ENCODE measurements at places on chromosomes 5 and 9.

- H3K27ac ChIP-seq: no peak overlapping the region
- H3K36me3 ChIP-seq: peaks cover 12% of the 10 kb centered on the region
- peaks cover 31% of the 10 kb centered on the region for H3K4me1 ChIP-seq
- H3K4me3 ChIP-seq: no peak overlapping the region
- DNase-seq: no peak
These were observed 6.4 kb downstream of the LTC4S start for GRCh38 chr5:179800071-179800695.

DNA sequence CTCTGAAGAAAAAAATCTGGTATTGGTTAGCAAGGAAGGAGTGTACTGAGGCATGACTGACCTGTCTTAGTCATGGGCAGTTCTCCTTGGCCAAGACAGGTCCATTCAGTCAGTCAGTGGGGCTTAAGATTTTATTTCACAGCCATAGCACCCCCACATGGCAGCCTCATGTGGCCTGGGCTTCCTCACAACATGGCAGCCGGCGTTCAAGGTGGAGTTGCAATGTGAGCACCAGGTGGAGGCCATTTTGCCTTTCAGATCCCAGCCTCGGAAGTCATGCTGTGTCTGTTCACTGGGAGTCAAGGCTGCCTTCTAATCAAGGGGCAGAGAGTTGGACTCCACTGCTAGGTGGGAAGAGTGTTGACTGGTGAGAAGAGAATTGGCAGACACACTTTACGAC is 10.3 kb upstream of the CARD19 start:
- H3K4me3 ChIP-seq: no peak overlapping the region
- H3K27me3 ChIP-seq: no peaks in the 10 kb centered on the region
- H3K36me3 ChIP-seq: peaks cover 79% of the 10 kb centered on the region
- H3K4me1 ChIP-seq: peaks cover 55% of the 10 kb centered on the region

DNA sequence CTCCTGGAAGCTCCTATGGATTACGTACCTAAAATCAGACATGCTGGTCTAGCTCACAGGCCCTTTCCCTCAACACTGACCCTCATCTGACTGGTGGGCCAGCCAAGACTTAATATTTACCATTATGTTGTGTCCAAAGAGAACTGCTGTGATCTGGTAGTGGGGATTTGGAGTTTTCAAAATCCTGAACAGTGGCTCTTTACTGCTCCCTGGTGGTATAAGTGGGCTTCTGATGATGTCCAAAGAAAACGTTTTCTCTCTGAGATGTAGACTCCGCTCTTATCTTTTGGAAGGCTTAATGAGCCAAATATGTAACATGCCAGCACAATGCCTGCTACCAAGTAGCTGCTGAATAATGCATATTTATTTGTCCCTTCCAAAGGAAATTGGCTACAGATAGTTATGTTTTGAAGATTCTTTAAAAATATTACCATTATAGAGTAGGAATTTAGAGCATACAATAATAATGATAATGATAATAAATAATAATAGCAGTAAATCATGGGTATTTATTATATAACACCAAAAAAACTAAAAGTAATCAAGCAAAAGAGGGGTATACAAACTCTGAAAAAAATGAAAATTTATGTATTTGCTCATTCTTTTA is 406.6 kb upstream of the TNC start:
- H3K27me3 ChIP-seq: peaks cover 14% of the 10 kb centered on the region
- H3K4me3 ChIP-seq: no peak overlapping the region
- no peak overlapping the region for H3K27ac ChIP-seq
- H3K36me3 ChIP-seq: no peaks in the 10 kb centered on the region

DNA sequence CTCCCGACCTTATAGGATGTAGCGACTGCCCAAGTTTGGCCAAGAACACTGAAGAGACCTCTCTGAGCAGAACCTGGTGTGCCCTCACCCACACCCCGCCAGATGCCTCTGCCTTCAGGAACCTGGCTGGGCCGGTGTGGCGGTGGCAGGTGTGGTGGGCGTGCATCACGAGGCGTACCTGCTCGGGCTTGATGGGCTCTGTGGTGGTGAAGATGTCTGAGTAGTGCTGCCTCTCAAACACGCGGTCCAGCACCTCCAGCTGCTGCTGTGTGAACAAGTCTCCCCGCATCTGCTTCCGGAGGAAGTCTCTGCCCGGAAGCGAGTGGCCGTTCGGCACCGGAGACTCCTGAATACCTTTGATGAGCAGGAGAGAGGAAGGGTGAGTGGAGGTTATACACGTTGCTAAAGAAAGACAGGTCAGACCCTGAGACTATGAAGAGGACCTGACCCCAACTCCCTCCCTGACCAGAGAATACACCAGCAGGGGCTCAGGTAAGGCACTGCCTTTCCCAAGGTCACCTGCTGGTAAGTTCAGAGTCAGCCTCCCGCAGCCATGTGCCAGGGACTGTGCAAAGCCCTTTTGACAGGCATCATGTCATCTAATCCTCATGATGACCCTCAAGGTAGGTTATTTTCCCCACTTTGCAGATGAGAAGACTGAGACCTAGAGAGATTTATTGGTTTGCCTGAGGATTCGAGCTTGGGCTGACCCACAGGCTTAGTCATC is 67.5 kb downstream of the PAX5 start:
- no peaks in the 10 kb centered on the region for H3K4me1 ChIP-seq
- DNase-seq: no peak
- H3K27me3 ChIP-seq: no peaks in the 10 kb centered on the region
- H3K27ac ChIP-seq: no peak overlapping the region
- no peaks in the 10 kb centered on the region for H3K36me3 ChIP-seq
- no peak overlapping the region for H3K4me3 ChIP-seq

- DNase-seq: no peak
- H3K36me3 ChIP-seq: peaks cover 16% of the 10 kb centered on the region
- peaks cover 38% of the 10 kb centered on the region for H3K4me1 ChIP-seq
These were observed 1.2 kb downstream of the PANK3 start for GRCh38 chr5:168578006-168578405.

DNA sequence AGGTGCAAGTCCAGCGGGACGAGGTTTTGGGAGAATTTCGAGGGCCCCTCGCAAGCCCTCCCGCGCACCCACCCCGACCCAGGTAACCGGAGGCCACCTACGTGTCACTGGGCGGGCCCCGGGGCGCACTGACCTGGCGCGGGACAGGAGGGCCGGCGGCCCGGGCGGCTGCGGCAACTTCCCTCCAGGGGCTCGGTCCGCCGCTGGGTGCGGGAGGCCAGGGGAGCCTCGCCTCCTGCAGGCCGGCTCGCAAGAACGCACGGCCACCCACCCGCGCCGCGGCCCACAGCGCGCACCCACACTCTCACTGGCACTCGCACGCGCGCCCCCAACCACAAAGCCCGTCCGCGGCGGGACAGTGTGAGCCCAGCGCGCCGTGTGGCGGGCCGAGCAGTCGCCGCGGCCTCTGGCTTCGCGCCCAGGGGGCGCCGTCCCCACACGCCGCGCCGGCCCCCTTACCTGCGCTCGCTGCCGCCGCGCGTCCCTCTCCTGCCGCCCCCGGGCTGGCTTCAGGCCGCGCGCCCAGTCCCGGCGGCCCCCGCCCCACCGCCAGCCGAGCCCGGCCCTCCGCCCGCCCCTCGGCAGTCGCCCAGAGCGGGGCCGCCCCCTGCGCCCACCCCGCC is 451 bp downstream of the LPAR1 start:
- no peaks in the 10 kb centered on the region for H3K36me3 ChIP-seq
- no peak overlapping the region for H3K4me3 ChIP-seq
- no peak for DNase-seq

GRCh38 chr5:109951758-109952157 is 262.0 kb downstream of the MAN2A1 start:
- DNase-seq: no peak
- no peaks in the 10 kb centered on the region for H3K36me3 ChIP-seq
- H3K27ac ChIP-seq: no peak overlapping the region
- no peak overlapping the region for H3K4me3 ChIP-seq
- peaks cover 1% of the 10 kb centered on the region for H3K4me1 ChIP-seq

GRCh38 chr5:66338828-66339227 is 194.7 kb downstream of the SREK1 start:
- peaks cover 21% of the 10 kb centered on the region for H3K27me3 ChIP-seq
- H3K4me3 ChIP-seq: no peak overlapping the region
- DNase-seq: no peak
- no peak overlapping the region for H3K27ac ChIP-seq
- H3K36me3 ChIP-seq: no peaks in the 10 kb centered on the region

- no peaks in the 10 kb centered on the region for H3K4me1 ChIP-seq
- DNase-seq: no peak
- H3K27ac ChIP-seq: no peak overlapping the region
- peaks cover 28% of the 10 kb centered on the region for H3K27me3 ChIP-seq
- H3K36me3 ChIP-seq: no peaks in the 10 kb centered on the region
- no peak overlapping the region for H3K4me3 ChIP-seq
These were observed 689 bp upstream of the GLRA1 start for GRCh38 chr5:151925340-151925739.

GRCh38 chr5:108858959-108859358 is 111.3 kb downstream of the FER start:
- H3K4me1 ChIP-seq: peaks cover 5% of the 10 kb centered on the region
- H3K4me3 ChIP-seq: no peak overlapping the region
- H3K36me3 ChIP-seq: no peaks in the 10 kb centered on the region
- H3K27ac ChIP-seq: no peak overlapping the region

GRCh38 chr9:27442464-27442863 is 81.6 kb upstream of the IFNK start:
- no peaks in the 10 kb centered on the region for H3K27me3 ChIP-seq
- no peak overlapping the region for H3K4me3 ChIP-seq
- no peaks in the 10 kb centered on the region for H3K36me3 ChIP-seq
- no peak for DNase-seq
- peaks cover 3% of the 10 kb centered on the region for H3K4me1 ChIP-seq

- H3K4me3 ChIP-seq: no peak overlapping the region
- H3K4me1 ChIP-seq: peaks cover 39% of the 10 kb centered on the region
- no peaks in the 10 kb centered on the region for H3K36me3 ChIP-seq
- no peak overlapping the region for H3K27ac ChIP-seq
These were observed 24.2 kb downstream of the CORO2A start for GRCh38 chr9:98168153-98168780.

DNA sequence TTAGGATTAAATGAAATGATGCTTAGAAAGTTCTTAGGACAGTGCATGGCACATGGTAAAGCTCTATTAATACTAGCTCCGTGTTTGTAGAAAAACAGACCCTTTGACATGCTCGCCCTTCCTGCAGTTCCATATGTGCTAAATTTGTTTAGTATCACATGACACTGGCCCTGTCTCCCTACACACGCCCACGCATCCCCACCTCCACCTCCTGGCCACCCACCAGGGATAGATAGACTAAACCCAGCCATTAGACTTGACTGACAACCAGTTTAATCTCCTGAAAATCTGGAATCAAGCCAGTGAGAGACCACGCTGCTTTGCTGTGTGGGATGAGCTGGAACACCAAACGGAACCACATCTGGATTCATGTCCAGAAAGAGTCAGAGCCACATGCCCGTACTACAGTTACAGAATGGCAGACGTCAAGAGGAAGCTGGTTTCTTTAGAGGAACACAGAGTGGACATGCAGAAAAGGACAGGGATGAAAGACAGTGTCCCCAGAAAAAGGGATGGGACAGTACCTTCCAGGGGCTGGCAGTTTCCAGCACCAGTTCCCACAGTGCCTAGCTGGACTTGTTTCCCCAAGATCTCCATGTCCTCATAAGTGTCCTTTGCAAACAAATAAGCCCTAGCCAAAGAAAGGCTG is 186.1 kb downstream of the PDZD2 start:
- no peak for DNase-seq
- no peak overlapping the region for H3K27ac ChIP-seq
- H3K36me3 ChIP-seq: no peaks in the 10 kb centered on the region
- H3K4me1 ChIP-seq: peaks cover 7% of the 10 kb centered on the region

DNA sequence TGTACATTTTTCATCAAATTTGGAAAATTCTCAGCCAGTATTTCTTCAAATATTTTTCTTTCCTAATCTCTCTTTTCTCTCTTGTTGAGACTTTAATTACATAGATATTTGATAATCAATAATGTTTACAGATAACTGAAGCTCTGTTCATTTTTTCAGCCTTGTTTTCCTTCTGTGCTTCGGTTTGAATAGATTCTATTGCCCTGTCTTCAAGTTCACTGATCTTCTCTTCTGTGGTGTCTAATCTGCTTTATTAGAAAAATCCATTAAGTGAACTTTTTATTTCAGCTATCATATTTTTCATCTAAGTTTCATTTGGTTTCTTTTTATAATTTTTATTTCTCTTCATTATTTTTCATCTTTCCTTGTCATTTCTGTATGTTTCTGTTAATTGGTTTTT is 54.1 kb downstream of the AMBP start:
- DNase-seq: no peak
- peaks cover 2% of the 10 kb centered on the region for H3K27me3 ChIP-seq
- H3K27ac ChIP-seq: no peak overlapping the region
- H3K4me1 ChIP-seq: no peaks in the 10 kb centered on the region
- peaks cover 2% of the 10 kb centered on the region for H3K36me3 ChIP-seq

GRCh38 chr9:105198023-105198422 is 46.4 kb upstream of the SLC44A1 start:
- H3K36me3 ChIP-seq: no peaks in the 10 kb centered on the region
- peaks cover 3% of the 10 kb centered on the region for H3K27me3 ChIP-seq
- H3K4me3 ChIP-seq: no peak overlapping the region
- H3K27ac ChIP-seq: no peak overlapping the region

GRCh38 chr9:87786423-87786822 is 60.5 kb downstream of the CTSL start:
- H3K27me3 ChIP-seq: no peaks in the 10 kb centered on the region
- no peak overlapping the region for H3K4me3 ChIP-seq
- H3K36me3 ChIP-seq: no peaks in the 10 kb centered on the region
- H3K4me1 ChIP-seq: no peaks in the 10 kb centered on the region
- no peak overlapping the region for H3K27ac ChIP-seq
- DNase-seq: no peak

GRCh38 chr9:70805949-70806348 is 315.5 kb downstream of the TRPM3 start:
- no peaks in the 10 kb centered on the region for H3K4me1 ChIP-seq
- no peak overlapping the region for H3K4me3 ChIP-seq
- H3K27me3 ChIP-seq: peaks cover 6% of the 10 kb centered on the region
- no peaks in the 10 kb centered on the region for H3K36me3 ChIP-seq
- H3K27ac ChIP-seq: no peak overlapping the region

DNA sequence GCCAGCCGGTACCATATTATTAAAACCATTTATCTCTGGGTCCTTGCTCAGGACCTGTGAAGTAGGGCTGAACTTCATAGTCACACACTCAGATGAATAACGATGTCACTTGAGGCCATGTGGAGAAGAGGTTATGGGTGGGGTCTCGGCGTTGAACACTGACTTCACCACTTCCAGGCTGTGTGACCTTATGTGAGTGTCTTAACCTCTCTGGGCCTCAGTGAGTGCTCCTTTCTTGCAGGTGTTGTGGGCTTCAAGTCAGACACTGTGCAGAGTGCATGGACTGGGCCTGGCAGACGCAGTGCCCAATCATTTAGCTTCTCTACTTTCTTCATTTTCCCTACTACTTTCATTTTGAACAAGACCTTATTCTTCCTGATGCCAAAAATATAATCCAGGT is 278.8 kb downstream of the PBX3 start:
- no peak overlapping the region for H3K4me3 ChIP-seq
- no peaks in the 10 kb centered on the region for H3K4me1 ChIP-seq
- H3K27me3 ChIP-seq: no peaks in the 10 kb centered on the region
- no peaks in the 10 kb centered on the region for H3K36me3 ChIP-seq

DNA sequence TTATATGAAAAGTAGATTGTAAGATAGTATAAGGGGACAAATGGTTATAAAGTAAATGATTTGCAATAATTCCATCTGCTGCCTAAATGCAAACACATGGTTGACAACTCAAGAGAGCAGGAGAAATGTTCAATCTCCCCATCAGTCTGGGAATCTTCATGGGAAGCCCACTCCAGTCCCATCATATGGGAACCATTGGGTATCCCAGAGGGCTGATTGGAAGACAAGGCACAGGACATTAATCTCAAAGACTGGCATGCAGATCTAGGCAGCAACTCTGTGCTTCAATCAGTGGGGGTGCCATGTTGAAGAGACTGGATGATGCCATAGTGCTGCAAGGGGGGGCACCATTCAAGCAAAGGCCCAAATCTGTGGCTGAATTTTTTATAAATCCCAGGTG is 193.1 kb upstream of the PDE4D start:
- no peaks in the 10 kb centered on the region for H3K4me1 ChIP-seq
- H3K4me3 ChIP-seq: no peak overlapping the region
- no peaks in the 10 kb centered on the region for H3K36me3 ChIP-seq
- no peak for DNase-seq
- H3K27ac ChIP-seq: no peak overlapping the region

Measured in activated CD4-positive, alpha-beta T cell treated with anti-CD3 and anti-CD28 coated beads, Interleukin-2, amount 10 ng/mL, durations not matched to agents 7 days and 5 days (primary cell).